ENCODE measurements at places on chromosomes 5 and 9. TPM values are rescaled to one million over a fixed set of nuclear protein-coding genes. Genes with fewer than 3 reads are reported as not detected.

DNA sequence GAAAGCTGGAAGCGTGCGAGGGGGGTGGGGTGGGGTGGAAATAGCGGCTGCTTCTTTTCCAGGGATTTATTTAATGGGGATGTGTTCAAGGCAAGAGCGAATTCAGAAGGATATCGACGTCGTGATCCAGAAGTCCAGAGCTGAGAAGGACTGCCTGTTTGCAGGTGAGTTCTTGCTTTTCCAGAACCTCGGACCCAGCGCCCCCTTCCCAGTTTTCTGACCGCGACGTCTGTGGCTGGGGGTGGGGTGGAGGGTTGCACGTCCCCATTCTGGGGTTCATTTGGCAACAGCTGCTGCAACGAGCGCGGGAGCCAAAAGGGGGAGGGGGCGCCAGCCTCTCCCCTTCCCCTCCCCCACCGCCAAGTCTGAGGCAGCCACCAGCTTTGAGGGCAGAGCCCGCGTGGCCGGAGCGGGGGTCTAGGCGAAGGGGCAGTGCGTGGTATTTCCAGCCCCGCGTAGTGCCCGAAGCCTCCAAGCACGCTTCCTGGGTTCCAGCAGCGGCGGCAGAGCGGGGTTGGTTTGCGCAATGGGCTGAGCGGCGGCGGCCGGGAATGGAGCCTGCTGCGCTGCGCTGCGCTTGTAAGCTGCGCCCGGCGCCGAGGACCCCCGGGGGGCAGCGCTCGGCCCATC lies 701 bp downstream of the PARP8 start:
- peak; percentile 52 for DNase-seq

CD74 gene
- 2,842 TPM for total RNA-seq

DNA sequence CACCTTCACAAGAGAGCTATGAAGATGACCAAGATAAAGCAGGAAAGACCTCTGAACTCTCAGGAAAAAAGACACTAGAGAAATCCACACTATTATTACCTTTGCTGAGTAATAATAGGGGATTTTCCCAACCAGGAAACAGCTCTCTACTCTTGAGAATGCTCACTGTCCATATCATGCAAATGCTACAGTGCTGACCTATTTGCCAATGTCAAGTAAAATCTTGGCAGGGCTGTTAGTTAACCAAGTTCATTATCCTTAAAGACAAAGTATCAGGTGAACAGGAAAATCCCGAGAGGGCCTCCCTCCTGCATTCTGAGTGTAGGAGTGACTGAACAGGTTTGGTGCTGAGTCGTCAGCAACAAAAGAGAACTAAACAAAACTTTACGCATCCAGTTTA lies 306.6 kb downstream of the ACTL7B start:
- DNase-seq, result no peak

- no peak for DNase-seq
These were observed 298.6 kb upstream of the PTPRD start for GRCh38 chr9:10911373-10911772.

DNA sequence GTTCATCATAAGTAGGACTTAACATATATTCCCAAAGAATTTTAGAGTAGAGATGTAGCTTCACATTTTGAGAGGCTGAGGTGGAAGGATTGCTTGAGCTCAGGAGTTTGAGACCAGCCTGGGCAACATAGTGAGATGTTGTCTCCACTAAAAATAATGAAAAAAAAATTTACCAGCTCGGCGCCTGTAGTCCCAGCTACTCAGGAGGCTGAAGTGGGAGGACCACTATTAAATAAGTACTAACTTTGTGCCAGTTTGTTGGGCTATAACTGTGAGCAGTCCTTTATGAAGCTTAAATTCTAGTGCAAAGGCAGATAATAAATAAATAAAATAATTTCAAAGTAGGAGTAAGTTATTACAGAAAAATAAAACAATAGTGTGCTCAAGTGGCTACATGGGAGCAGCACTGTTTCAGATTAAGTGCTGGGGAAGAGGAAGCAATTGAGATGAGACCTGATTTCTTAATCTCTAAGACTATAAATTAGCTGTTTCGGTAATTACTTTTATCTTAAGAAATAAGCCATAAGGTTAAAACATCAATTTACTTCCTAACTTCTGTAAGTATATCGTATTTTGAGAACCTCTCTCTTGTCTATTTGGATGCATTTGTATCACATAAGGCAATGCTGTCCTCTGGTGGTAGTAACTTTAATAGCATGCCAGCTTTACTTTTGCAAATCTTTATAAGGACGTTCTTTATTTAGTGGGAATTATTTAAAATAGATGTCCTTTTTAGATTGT lies 98.9 kb downstream of the CSNK1G3 start:
- peak; percentile 76 for DNase-seq

DCTN3 gene
- 74.1 TPM for total RNA-seq

DNA sequence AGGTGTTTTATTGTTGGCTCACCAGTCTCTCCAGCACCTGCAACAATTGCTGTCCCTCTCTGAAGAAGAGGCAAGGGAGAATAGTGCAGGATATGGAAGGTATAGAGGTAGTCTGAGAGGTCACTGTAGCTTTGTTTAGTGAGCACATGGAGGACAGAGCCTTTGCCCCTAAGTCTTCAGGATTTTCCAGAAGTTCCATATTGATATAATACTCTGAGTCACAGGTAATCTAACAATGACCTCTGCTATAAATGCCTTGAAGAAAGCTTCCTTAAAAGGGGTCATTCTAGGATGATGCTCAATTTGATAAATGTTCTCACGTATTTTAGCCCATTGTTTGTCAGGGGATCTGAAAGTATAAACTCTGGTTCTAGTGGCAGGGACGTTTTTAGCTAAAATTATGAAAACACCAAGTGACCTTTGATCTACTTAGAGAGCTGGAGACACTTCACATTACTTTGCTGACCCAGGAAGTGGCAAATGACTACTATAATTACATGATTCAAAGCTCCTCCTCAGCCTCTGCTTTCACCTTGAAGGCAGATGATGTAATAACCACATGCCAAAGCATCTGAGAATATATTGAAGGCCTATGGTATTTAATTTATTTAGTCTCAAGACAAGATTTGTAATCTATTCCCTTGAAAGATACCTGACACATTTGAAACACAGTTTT lies 366.9 kb upstream of the NUDT12 start:
- DNase-seq, result no peak

DNA sequence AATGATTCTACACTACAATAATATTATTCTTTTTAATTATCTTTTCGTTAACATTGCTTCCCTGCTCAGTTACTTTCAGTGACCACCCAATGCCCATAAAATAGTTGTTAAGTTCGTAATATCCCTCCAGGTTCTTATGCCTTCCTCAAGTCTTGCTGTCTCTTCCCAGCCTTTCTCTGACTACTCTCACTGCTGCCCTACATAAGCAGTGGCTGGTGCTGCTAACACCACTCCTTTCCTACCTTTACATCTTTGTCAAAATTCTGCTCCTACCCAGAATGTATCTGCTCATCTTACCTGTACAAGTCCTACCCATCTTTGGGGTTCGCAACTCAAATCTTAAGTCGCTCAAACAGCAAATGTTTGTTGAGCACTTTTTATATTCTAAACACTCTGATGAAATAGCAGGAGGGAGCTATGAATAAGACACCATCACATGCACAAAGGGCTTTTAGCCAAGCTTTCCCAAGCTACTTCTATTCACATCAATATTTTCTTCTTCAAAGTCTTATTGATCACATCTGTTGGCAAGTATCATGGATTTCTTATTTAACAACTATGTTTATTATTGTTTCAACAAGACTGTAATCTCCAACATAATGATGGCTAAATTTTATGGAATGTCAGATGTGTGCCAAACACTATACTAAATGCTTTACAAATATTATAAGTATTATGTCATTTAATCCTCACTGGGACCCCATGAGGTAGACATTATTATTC lies 29.5 kb downstream of the SLC25A46 start:
- DNase-seq, result no peak

DNA sequence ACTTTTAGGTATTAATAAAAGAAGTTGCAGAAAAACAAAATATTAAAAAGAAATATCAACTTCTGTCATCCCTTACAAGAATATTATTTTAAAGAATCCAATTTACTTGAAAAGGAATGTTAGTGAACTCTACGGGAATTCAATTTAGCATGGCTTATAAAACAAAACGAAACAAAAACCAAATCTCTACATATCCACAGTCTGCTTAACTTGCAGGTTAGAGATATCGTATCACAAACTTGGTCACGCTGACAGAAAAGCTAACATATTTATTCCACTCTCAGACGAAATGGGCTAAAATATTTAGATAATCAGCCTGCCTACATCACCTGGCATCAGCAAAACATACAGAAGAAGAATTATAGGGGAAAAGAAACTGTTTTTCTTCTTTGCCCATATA lies 92.7 kb downstream of the MPDZ start:
- no peak for DNase-seq

IL3 gene
- total RNA-seq, result not detected

LSM11 gene
- total RNA-seq, result 2.4 TPM

DNA sequence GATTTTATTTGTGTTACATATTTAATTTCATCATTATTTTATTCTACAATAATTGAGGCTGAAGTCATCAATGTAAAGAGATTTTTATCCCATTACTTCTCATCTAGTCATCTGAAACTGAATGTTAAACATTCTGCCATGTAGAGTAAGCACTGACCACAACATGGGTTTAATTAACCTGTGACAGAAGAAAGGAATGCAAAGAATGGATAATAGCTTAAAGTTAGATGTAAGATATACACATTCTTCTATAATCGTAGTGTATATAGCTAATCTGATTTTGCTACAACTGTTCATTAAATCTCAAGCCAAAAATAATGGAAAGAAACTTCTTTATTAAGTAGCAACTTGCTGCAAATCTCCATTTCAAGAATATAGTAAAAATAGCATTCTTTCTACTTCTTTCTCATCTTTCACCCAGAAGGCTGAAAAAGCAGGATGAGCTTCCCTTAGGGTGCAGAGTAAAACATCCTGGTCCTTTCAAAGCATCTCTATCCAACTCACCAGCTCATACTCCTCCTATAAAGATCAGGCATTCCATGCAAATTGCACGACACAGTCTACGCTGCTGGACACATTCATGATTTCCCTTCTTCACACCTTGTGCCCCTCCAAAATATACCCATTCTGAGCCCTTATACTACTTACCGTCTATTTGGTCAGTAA lies 115.2 kb downstream of the EFNA5 start:
- no peak for DNase-seq

DNA sequence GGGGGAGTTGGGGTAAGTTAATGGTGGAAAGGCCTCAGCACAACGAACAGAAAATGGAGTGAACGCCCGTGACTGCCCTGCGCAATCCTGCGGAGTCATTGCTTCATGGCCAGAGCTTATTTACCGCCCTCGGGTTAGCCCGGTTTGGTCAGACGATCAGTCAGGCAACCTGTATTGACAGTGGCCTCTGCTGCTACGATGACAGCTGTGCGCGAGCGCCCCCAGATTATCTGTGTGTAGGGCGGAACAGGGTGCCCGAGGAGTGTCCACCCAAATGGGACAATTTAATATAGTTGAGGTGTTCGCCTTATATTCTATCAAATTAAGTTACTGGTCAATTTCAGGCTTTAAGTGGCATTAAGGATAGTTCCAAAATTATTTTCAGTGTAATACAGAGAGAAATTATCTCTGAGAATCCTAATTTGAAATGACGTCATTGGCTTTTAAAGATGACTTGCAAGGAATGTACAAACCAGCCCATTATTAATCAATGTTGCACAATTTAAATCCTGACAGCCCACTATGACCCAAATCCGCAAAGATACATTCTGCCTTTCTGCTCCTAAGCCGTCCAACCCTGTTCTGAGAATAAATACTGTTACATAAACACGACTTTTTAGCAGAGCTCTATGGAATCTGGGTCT lies 879 bp upstream of the UBQLN1 start:
- DNase-seq, result peak; percentile 70

TSLP gene
- under 0.01 TPM for total RNA-seq

All from hematopoietic multipotent progenitor cell (in vitro differentiated cells).